ENCODE measurements at places on chromosomes 16 and 17.
A peak's percentile ranks its signal among the peaks of the same experiment; 100 is the strongest.

DNA sequence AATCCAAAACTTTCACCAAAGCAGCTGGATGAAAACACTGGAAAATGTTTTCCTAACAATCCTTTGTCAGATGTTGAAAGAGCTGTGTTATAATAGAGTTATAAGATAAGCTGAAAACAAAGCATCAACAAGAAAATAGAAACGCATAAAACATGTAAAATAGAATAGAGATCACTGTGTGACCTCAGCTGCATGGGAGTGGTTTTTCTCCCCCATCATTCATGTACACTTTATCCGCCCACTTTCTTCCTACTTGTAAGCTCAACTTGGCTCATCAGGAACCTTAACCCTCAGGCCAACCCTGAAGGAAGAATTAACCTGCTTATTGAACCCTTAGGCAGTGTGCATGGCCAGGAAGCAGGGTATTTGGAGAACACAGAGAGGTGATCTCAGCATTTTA lies 238.5 kb upstream of the PMFBP1 start:
- no peaks in the 10 kb centered on the region for H3K36me3 ChIP-seq
- H3K27ac ChIP-seq = no peak overlapping the region
- no peaks in the 10 kb centered on the region for H3K27me3 ChIP-seq
- H3K4me1 ChIP-seq = no peaks in the 10 kb centered on the region
- no peak overlapping the region for H3K4me3 ChIP-seq
- DNase-seq = no peak

- DNase-seq = no peak
- no peak overlapping the region for H3K27ac ChIP-seq
- H3K4me3 ChIP-seq = no peak overlapping the region
- H3K4me1 ChIP-seq = no peaks in the 10 kb centered on the region
- peaks cover 9% of the 10 kb centered on the region for H3K27me3 ChIP-seq
Observed at GRCh38 chr16:24324421-24324820, 68.3 kb downstream of the CACNG3 start.

- no peak overlapping the region for H3K4me3 ChIP-seq
- peaks cover 7% of the 10 kb centered on the region for H3K4me1 ChIP-seq
- no peaks in the 10 kb centered on the region for H3K27me3 ChIP-seq
- no peak for DNase-seq
- no peak overlapping the region for H3K27ac ChIP-seq
Observed at GRCh38 chr17:46020998-46021397, 21.9 kb downstream of the STH start.

DNA sequence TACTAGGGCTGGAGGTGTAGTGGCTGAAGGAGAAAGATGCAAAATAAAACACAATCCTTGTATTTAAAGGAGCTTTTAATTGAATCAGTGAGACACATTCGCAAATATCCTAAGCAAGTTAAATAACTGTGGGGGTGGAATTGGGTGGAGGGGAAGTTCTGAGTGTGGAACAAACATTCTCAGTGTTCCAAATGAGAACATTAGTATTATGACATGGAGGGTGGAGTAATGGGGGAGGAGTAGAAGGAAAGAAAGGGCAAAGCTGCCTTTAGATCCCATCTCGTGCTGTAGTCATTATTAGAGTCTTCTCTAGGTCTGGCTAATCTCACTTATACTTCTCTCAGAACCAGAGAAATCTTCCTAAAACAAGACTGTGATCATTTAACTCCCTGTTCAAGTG lies 169.7 kb downstream of the ANKFN1 start:
- no peak overlapping the region for H3K27ac ChIP-seq
- H3K36me3 ChIP-seq = no peaks in the 10 kb centered on the region
- H3K4me1 ChIP-seq = no peaks in the 10 kb centered on the region
- peaks cover 7% of the 10 kb centered on the region for H3K27me3 ChIP-seq

GRCh38 chr17:21528031-21528695 lies 152.0 kb downstream of the KCNJ12 start:
- peaks cover 1% of the 10 kb centered on the region for H3K27me3 ChIP-seq
- H3K4me3 ChIP-seq = no peak overlapping the region
- DNase-seq = no peak
- peaks cover 8% of the 10 kb centered on the region for H3K4me1 ChIP-seq
- H3K36me3 ChIP-seq = no peaks in the 10 kb centered on the region

GRCh38 chr16:88831838-88832237 lies 20.1 kb upstream of the APRT start:
- H3K27ac ChIP-seq = no peak overlapping the region
- H3K27me3 ChIP-seq = no peaks in the 10 kb centered on the region
- H3K4me1 ChIP-seq = no peaks in the 10 kb centered on the region
- no peaks in the 10 kb centered on the region for H3K36me3 ChIP-seq
- no peak for DNase-seq

DNA sequence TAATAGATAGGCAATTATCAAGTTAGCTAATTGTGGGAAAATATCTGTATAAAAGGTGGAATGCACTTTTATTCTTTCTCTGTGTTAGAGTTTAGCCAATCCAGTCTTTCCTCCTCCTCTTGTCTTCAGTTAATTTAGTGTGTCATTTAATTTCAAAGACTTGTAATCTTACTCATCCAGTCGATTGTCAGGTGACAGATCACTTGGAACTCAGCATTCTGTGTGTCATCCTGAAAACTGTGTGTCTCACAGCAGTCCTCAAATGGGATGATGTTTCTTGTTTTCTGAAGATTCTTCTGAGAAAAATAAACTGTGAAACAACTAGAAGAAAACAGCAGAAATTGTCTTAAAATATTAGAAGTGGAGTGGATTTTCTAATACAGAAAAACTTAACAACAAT lies 290 bp upstream of the KRTAP4-1 start:
- no peak overlapping the region for H3K4me3 ChIP-seq
- no peak for DNase-seq
- no peaks in the 10 kb centered on the region for H3K36me3 ChIP-seq
- no peaks in the 10 kb centered on the region for H3K4me1 ChIP-seq

DNA sequence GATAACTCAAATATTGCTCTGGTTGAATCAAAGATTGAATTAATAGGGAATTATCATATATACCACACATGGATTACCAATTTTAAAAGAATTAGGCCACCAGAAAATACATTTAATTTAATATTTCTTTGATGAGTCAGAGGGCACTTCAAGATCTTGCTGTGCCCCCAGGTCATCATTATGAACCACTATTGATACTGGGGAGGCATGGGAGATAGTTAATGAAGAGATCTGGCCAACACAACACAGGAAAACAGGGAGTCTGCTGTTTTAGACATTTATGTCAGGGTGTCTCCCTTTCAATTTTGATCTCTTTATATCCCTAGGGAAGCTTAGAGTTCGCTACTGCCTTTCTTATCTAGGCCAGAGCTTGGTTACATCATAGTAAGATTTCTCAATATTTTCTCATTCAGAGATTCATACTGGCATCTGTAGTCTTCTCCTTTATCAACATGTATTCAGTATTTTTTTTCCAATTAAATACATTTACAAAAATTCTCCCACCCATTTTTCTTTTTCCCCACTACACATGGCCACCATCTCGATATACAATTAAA lies 158.3 kb upstream of the ZFHX3 start:
- H3K27ac ChIP-seq = no peak overlapping the region
- no peaks in the 10 kb centered on the region for H3K27me3 ChIP-seq
- no peaks in the 10 kb centered on the region for H3K36me3 ChIP-seq
- H3K4me3 ChIP-seq = no peak overlapping the region
- no peaks in the 10 kb centered on the region for H3K4me1 ChIP-seq
- DNase-seq = no peak

GRCh38 chr17:29359777-29360176 lies 30.4 kb upstream of the TAOK1 start:
- H3K27ac ChIP-seq = no peak overlapping the region
- no peaks in the 10 kb centered on the region for H3K36me3 ChIP-seq

GRCh38 chr16:12229759-12230594 lies 253.4 kb downstream of the SNX29 start:
- peaks cover 3% of the 10 kb centered on the region for H3K4me1 ChIP-seq
- no peaks in the 10 kb centered on the region for H3K27me3 ChIP-seq
- H3K36me3 ChIP-seq = no peaks in the 10 kb centered on the region

DNA sequence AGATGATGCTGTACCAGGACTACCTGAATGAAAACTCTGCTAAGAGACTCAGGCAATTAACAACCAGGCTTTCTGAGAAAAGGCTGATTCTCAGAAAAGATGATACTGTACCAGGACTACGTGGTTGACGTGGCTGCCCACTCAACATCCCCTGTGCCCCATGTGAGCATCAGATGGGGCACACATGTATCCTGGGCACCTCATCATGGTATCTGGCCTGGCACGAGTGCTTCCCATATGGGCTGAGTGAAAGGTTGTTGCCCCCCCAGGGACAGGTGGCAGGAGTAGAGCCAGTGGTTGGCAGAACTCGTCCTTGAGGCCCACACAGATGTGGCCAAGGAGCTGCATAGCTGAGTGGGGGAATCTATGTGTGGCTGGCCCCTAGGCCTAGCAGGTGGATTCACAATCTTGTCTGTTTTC lies 3.5 kb upstream of the CES4A start:
- peak overlapping the region; percentile 97 for H3K27ac ChIP-seq
- peak; percentile 86 for DNase-seq
- no peaks in the 10 kb centered on the region for H3K27me3 ChIP-seq
- peaks cover 57% of the 10 kb centered on the region for H3K4me1 ChIP-seq
- H3K4me3 ChIP-seq = peak overlapping the region; percentile 61

DNA sequence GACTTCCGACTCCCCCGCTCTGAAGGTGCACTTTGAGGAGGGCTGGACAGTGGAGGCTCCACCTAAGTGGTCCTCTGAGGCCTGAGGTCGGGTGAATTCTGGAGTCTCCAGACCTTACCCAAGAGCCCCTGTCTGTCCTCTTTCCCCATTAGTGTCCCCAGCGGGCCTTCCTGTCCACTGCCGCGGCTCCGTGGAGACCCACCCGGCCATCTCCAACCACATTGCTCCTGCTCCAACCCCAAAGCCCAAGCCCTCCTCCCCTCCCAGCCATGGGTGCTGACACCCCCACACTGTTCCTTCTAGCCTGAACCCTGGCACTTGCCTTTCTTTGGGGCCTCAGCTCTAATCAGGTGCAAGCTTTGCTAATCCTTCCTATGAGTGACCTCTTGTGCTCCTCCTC lies 283.1 kb upstream of the TNRC6C start:
- no peak for DNase-seq
- no peak overlapping the region for H3K27ac ChIP-seq
- peaks cover 41% of the 10 kb centered on the region for H3K36me3 ChIP-seq
- no peak overlapping the region for H3K4me3 ChIP-seq

DNA sequence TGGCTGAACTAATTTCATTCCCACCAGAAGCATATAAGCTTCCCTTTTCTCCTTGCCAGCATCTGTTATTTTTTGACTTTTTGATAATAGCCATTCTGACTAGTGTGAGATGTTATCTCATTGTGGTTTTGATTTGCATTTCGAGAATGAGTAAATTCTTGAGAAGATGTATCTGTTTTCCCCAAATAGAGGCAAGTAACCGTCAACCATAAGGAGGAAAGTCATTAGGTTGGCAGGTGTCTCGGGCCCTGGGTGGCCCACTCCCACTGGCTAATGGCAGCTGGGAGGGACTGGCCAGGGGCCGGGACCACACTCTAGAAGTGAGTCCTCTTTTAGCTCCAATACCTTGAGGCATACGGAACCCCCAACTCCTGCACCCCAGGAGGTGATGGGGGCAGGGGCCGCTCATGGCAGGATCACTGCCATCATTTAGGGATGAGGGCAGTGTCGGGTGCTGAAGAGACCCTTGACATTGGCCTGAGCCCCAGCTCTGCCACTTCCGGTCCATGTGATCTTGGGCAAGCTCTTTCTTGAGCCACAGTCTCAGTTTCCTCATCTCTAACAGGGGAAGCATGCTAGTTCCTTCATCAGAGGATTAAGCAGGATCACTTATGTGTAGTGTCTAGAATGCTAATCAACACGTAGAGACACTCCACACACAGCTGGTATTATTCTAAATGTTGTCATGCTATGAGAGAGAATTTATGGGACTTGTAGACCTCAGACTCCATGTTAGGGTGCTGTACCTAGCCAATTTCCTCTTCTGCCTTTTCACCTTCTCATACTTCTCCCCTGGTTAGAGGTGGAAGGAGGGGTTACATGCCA lies 44.3 kb downstream of the RGS9 start:
- peaks cover 7% of the 10 kb centered on the region for H3K36me3 ChIP-seq
- peaks cover 73% of the 10 kb centered on the region for H3K4me1 ChIP-seq
- H3K27me3 ChIP-seq = no peaks in the 10 kb centered on the region
- H3K27ac ChIP-seq = peak overlapping the region; percentile 87
- H3K4me3 ChIP-seq = peak overlapping the region; percentile 54

GRCh38 chr16:69283851-69284250 lies 27.3 kb upstream of the VPS4A start:
- H3K4me1 ChIP-seq = no peaks in the 10 kb centered on the region
- DNase-seq = no peak
- no peaks in the 10 kb centered on the region for H3K27me3 ChIP-seq
- H3K27ac ChIP-seq = no peak overlapping the region
- peaks cover 3% of the 10 kb centered on the region for H3K36me3 ChIP-seq

DNA sequence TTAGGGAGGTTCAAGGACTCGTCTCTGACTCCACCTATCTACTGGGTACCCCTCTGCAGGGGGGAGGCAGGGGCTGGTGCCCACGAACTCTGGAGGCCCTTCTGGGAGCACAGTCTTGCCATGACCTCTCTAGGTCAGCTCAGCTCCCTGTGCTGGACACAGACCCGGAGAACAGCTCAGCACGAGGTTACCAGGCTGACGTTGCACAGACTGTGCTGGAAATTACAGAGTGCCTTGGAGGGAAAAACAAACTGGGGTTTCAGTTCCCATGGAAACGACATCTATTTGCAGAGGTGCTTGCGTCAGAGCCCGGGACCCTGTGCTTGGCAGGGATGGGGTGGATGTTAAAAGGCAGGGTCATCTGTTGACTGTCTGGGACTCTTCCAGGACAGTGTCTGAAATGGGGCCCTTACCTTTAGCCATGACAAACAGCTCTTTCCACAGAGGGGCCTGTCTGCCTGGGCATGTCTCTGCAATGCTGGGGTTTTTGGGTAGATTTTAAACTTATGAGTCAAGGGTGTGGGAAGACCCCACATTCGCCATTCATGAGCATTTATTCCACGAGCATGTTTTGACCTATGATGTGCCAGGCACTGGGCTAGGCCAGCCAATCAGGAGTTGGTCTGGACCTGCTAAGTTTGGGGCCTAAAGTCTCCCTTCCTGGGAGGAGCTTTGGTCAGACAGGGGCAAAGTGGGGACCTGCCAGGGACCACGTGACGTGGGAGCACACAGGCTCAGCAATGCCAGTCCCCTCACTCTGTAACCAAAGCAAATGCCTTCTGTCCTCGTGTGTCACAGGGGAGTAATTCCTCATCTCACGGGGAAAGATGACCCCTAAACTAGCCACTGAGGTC lies 22.5 kb downstream of the CCR7 start:
- H3K27me3 ChIP-seq = no peaks in the 10 kb centered on the region
- H3K4me3 ChIP-seq = peak overlapping the region; percentile 66
- peaks cover 14% of the 10 kb centered on the region for H3K36me3 ChIP-seq
- DNase-seq = peak; percentile 83
- H3K27ac ChIP-seq = peak overlapping the region; percentile 92
- H3K4me1 ChIP-seq = peaks cover 80% of the 10 kb centered on the region

All from activated CD4-positive, alpha-beta T cell treated with anti-CD3 and anti-CD28 coated beads, Interleukin-2, amount 10 ng/mL, durations not matched to agents 24 days and 14 days (primary cell).